ENCODE measurements at places on chromosomes 2 and 18.

- DNase-seq = no peak
Observed at GRCh38 chr18:58180738-58181353, 136.8 kb downstream of the NEDD4L start.

DNA sequence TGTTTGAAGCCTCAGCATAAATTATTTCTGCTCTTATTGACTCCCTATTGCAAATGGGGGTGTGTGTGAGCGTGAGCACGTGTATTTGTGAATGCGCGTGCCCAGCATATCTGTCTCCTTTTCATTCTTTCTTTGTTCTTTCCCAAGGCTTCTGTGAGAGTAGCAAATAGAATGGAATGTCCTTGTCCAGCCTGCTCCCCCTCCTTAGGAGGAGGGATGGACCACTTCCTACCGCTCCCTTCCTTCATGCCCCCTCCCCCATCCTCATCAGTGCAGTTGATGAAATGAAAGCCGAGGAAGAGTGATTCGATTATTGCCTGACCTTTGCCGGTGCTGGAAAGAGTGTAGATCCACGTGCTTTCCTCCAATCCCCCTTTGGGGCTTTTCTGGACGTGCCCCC, 102.0 kb downstream of the CPO start:
- DNase-seq = no peak

DNA sequence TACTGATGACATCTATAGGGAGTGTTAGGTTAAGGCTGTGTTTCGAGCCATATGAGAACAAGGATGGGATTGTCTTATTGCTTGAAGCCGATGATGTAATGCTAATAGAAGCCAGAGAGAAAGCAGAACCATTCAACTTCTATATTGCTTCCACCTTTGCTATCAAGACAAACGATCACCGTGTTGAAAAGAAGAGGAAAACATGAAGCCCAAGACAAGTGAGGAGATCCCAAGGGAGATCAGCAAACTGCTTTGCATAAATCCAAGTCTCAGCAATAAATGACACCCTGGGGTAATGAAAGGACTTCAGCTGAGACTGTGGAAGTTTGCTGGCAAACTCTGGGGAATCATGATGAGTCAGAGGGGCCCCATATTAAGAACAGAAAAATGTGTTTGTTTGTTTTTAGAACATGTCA, 206.2 kb downstream of the NCKAP5 start:
- no peak for DNase-seq

- DNase-seq = no peak
Observed at GRCh38 chr2:241904011-241904718, 34.6 kb downstream of the RTP5 start.

- DNase-seq = no peak
Observed at GRCh38 chr2:176457481-176457880, 188.2 kb downstream of the MTX2 start.

GRCh38 chr2:128458505-128458904, 139.8 kb upstream of the HS6ST1 start:
- no peak for DNase-seq

- no peak for DNase-seq
Observed at GRCh38 chr18:80037869-80038630, 3.8 kb downstream of the RBFA start.

GRCh38 chr2:200713704-200714064, 98.0 kb upstream of the BZW1 start:
- DNase-seq = no peak

DNA sequence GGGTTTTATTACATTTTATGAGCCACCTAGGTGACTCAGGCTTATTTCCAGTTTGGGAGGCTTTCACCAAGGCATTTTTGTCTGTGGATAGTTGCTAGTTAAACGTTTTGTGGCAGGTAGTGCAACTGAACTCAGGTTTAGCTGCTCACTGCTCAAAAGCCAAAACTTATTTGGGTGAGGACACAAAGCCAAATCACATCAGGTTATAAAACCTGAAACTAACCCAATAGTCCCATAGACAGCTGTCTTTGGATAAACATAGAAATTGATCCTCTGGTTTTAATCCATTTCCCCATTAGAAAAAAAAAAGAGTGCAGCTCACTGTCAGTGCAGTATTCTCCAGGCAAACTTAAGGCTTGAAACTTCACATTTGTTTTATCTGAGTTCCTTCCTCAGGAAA, 362.6 kb upstream of the TFPI start:
- DNase-seq = no peak

DNA sequence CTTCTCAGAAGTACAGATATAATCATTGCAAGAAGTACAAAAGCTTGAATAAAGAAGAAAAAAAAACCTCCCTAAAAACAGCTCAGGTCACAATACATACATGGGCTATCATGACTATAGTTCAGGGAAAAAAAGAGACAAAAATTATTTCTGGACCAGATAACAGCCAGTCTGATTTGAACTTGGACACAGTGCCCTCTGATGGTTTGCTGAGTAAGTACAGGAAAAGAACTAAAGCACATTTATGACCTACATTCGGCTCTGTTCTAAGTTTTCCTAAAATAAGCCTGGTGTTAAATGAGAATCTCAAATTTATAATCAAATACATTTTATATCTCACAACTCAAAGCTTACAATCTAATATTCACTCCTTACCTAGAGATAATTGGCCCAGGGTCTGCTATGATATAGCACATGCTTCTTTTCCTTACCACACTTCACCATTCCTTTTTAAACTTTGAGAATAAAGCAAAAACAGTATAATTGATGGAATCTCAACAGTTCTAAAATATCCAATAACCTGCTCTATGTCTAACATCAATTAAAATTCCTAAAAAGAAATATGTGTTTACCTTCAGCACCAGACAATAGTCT, 81.1 kb downstream of the RAPH1 start:
- peak; percentile 45 for DNase-seq

DNA sequence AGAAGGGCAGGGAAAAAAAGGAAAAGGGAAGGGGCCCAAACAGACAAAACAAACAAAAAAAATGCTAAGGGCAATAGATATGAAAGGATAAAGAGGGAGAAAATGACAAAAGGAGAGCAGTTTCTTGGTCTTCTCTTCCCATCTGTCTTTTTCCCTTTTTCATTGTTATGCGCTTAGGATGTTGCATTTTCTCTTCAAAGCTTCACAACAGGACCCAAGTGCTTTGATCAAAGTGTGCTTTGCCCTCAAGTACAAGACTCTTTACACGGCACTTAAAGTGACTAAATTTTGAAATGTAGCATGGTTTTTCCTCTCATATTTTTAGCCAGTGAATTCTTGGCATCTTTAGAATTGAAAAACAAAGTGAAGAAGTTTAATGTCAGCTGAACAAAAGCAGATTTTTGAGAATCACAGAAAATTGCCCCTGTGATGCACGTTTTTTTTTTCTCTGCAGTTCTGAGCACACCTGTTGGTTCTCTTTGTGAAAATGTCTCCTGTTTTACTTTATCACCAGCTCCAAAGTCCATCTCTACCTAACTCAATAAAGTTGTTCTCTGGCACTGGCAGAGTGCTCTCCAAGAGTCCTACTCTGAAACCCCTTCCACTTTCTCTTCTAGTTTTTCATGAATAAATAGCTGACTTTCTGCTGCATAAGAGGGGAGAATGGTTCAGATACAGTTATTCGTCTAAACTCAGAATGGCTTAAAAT, 126.6 kb downstream of the KCNH7 start:
- no peak for DNase-seq

GRCh38 chr2:108034843-108035242, 48.5 kb downstream of the SLC5A7 start:
- no peak for DNase-seq

GRCh38 chr18:57780706-57781347, 22.3 kb downstream of the ATP8B1 start:
- no peak for DNase-seq

DNA sequence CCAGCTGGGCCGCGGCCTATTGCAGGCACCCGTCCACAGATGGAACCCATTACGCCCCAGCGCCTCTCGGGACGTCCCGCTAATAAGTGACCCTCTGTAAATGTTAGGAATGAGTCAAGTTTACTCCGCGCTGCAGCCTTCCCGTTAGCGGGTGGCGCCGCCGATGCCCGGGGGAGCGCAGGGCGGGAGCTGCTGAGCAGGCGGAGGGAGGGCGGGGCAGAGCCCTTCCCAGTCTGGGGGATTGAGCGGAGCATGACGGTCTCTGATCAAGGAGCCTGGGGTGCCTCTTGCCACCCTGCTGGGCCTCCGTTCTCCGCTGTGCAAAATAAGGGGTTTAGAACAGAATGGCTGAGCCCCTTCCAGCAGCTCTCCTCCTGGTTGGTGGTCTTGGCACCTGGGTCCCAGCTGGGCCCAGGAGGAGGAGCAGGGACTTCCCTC, 10.5 kb downstream of the CROCC2 start:
- DNase-seq = no peak

- DNase-seq = no peak
Observed at GRCh38 chr18:27894746-27895145, 282.2 kb downstream of the CDH2 start.

GRCh38 chr2:120404274-120404673, 58.3 kb downstream of the INHBB start:
- no peak for DNase-seq

GRCh38 chr2:108320326-108320922, 31.7 kb downstream of the SULT1C2 start:
- DNase-seq = no peak

- DNase-seq = no peak
Observed at GRCh38 chr2:24626131-24626530, 135.1 kb downstream of the NCOA1 start.

GRCh38 chr2:194714541-194714940, 942.5 kb upstream of the SLC39A10 start:
- DNase-seq = no peak

GRCh38 chr2:1170711-1171110, 220.1 kb downstream of the SNTG2 start:
- DNase-seq = no peak

- no peak for DNase-seq
Observed at GRCh38 chr2:42324949-42325348, 36.1 kb downstream of the COX7A2L start.

- no peak for DNase-seq
Observed at GRCh38 chr2:194486326-194486725, 1170.7 kb upstream of the SLC39A10 start.

GRCh38 chr2:222232839-222233238, 66.0 kb downstream of the PAX3 start:
- no peak for DNase-seq

DNA sequence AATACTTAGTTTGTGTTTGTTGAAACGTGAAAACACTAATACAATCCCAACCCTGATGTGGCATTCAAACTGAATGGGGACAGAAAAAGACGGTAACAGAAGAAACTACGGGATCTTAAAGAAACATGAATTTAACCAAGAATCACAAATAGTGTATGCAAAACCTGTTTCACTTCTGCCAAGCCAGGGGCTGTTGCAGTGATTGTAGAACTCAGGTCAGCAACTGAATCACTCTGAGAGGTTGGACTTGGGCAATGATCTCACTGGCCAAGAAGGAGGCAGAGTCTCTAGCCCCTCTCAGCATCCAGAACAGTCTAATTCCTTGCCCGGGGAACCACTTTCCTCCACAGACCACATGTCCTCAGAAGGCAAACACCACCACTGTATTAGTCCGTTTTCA, 54.9 kb upstream of the CRIM1 start:
- no peak for DNase-seq

GRCh38 chr2:101777337-101777736, 79.8 kb downstream of the MAP4K4 start:
- no peak for DNase-seq

DNA sequence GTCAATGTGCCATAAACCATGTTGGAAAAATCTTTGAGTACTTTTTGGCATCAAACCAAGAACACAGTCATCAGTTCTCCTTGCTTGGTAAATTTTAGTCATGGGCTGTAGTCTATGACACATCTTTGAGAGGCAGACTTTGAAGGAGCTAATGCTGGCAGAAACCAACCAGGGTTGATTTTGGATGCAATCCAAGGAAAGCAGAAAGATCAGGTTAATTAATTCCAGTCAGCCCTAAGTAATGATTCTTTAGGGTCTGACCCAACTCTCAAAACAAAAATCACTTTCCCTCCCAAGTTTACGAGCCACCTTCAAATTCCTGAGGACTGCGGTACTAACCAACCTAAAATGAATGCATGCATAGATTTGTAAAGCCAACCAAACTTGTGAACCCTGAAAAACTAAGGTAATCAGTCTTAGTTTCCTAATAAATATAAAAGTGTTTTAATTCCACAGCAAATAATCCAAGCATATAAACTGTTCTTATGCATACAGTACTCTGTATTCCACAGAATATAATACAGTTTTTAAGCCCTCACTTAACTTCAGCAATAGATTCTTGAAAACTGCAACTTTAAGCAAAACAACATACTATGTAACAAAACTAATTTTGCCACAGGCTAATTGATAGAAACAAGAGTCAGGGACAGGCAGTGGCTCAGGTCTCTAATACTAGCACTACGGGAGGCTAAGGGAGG, 22.0 kb downstream of the AP1S3 start:
- DNase-seq = peak; percentile 100

DNA sequence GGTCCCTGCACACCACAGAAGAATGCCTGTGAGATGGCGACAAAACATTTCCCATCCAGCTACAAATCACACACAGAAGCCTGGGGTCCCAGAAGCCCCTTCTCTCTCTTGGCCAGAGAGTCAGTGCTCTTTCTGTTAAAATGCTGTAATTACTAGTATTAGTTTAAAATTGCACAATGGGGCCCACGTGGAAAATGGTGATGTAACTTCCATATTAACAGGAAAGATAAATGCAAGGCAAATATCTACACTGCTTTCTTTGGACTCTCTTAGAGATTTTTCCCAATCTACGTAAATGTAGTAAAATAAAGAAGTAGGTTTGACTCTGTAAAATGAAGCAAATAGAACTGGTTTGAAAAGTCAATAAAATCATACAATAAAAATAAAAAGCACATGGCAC, 113.9 kb upstream of the TFCP2L1 start:
- no peak for DNase-seq

GRCh38 chr2:177021706-177022343, 190.8 kb upstream of the HNRNPA3 start:
- no peak for DNase-seq

DNA sequence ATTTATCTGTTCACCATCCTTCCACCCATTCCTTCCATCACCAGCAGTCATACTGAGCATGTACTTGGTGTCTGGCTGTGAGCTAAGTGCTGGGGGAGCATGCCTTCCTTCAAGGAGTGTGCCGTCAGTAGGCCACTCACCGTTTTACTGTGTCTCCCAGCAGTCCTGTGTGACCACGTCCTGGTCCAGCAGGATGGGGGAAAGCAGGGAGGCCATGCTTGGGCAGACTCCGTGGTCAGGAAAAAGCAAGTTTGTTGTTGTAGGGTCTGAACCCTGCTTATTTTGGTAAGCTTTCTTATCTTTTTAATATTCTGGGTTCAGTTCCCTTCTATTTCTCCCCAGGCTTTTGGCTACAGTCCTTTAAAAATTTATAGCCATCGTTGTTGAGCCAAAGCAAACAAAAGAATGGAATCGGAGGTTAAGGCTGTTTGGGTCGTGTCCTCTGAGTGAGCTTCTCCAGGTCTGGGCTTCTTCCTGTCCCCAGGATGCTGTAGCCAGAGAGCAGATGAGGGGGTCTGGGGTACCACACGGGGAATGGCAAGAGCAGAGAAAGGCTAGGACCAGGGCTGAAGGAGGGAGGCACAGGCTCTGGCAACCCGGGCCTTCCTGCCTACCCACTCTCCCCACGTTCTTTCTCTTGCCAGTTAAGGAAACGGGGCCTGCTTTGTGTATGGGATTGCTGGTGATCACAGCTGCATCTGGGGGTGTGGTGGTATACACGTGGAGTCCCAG, 13.5 kb downstream of the SLC30A3 start:
- DNase-seq = no peak

- DNase-seq = no peak
Observed at GRCh38 chr2:213162516-213163118, 11.2 kb upstream of the IKZF2 start.

Data from HCT116 (cell line).